ENCODE measurements at places on chromosomes 2 and 18. TPM values are rescaled to one million over a fixed set of nuclear protein-coding genes. Genes with fewer than 3 reads are reported as not detected.

DNA sequence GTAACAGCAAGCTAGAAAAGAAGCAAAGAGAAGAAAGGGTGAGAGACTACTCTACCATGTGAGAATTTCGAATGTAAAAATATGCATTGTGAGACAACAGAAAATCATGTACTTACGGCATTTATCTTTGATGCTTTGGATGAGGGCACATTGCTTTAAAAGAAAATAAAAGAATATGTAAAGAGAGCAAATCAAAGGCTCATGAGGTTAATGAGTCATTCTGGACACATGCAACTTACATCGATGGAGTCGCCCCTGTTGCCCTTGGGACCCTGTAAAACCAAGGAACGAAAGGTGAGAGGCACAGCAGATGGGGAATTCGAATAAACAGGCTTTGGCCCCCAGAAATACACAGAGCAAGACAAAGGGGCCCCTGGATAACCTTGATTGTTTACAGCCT is 69.0 kb downstream of the COL6A3 start:
- DNase-seq: no peak

- no peak for DNase-seq
Measured at GRCh38 chr2:24080701-24081100, 3.9 kb downstream of the TP53I3 start.

GRCh38 chr2:160328811-160329527 is 128.9 kb upstream of the ITGB6 start:
- DNase-seq: no peak

DNAH6 gene
- 0.14 TPM for total RNA-seq

CNTNAP5 gene
- not detected for total RNA-seq
